Stimulated activated CD8-positive, alpha-beta memory T cell treated with anti-CD3 and anti-CD28 coated beads, Interleukin-7, amount 100 ng/mL, for 48 hours (primary cell): ENCODE measurements at places on chromosomes 1 and 21.

DNA sequence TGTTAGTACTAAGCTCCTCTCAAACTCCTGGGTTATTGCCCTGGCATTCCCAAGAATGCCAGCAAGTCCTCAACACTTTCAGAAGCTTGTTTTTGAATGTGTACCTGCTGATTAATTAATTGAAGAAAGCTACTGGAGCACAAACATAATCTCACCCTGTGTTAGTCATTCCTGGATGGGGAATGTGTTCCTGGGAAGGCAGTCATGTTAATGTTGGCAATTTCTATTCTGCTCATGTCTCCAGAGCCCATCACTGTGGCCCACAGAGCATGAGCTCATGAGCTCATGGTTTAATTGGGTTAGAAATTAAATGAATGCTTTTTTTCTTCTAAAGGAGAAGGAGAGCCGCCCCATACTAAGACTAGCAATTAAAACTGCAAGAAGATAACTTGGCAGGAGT, 31.9 kb upstream of the KCNA3 start:
- no peak for DNase-seq

- no peak for DNase-seq
Observed at GRCh38 chr1:84298328-84298683, 3.2 kb upstream of the SAMD13 start.

GRCh38 chr1:35350872-35351271, 82.4 kb downstream of the ZMYM4 start:
- DNase-seq: no peak

DNA sequence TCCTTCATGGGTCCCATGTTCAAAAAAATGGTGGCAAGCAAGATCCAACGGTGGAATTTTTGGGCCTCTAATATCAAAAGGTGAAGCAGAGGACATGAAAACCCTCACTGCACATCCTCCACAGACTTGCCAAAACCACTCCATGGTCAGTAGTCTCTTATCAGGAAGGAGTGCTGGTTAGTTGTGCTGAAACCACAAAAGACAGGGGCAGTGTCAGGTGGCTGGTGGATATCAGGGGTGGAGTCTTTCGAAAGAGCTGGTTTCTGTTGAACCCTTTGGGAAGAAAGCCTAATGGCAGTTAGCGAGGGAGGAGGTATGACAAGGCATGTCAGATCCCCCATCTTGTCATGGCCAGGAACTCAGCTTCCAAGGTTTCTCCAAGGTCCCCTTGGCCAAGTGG, 395.9 kb upstream of the CAMK1G start:
- DNase-seq: no peak

- no peak for DNase-seq
Observed at GRCh38 chr1:237390823-237391222, 348.8 kb downstream of the RYR2 start.

GRCh38 chr1:31376375-31377134, 3.7 kb upstream of the FABP3 start:
- DNase-seq: no peak

GRCh38 chr1:237050185-237050584, 8.2 kb downstream of the RYR2 start:
- DNase-seq: no peak

- no peak for DNase-seq
Observed at GRCh38 chr1:12048372-12048771, 14.7 kb upstream of the TNFRSF8 start.

DNA sequence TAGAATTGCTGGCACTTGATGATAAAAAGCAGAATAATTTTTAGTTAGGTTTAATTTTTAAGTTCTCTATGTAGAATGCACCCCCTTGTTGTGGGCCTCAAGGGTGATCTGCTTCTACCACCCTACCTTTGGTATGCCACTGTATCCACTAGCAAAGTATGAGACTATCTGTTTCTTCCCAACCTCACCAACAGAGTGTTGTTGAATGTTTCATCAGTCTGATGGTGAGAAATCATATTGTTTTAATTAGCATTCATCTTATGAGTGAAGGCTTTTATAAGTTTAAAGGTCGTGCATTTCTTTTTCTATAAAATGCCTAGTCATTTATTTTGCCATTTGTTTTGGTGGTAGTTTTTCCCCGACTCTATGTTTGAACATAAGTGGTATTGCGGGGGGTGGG, 141.0 kb downstream of the MAGI3 start:
- no peak for DNase-seq

GRCh38 chr1:61753998-61754508, 11.8 kb downstream of the PATJ start:
- no peak for DNase-seq

DNA sequence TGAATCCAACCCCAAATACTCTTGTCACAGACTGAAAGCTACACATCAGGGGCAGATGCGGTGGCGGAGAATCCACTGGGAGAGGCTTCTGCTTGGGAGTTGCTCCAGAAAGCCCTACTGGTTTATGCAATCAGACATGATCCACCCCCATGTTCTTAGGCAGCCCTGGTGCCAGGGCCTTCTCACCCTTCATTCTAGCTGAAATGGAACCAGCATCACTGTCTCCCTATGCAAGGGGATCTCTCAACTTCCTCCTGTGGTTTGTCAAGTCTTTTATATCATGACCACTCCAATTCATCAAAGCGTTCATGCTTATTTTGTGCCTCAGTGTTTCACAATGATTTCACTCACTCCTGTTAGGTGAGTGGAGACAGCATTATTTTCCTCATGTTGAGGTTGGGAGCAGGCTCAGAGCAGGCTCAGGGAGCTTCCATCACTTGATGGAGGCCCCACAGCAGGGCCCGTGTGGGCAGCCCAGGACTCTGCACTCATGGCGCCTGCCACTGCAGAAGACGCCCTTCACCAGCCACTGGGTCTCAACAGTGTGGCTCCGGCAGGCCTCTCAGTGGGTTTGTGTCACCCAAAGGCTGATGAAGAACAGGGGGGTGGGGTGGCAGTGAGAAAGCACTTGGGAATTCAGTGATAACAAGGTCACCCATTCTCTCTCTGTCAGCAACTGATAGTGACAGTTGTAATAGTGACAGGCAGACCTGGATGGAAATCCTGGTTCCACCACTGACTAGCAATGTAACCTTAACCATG, 67.1 kb downstream of the CD58 start:
- no peak for DNase-seq

DNA sequence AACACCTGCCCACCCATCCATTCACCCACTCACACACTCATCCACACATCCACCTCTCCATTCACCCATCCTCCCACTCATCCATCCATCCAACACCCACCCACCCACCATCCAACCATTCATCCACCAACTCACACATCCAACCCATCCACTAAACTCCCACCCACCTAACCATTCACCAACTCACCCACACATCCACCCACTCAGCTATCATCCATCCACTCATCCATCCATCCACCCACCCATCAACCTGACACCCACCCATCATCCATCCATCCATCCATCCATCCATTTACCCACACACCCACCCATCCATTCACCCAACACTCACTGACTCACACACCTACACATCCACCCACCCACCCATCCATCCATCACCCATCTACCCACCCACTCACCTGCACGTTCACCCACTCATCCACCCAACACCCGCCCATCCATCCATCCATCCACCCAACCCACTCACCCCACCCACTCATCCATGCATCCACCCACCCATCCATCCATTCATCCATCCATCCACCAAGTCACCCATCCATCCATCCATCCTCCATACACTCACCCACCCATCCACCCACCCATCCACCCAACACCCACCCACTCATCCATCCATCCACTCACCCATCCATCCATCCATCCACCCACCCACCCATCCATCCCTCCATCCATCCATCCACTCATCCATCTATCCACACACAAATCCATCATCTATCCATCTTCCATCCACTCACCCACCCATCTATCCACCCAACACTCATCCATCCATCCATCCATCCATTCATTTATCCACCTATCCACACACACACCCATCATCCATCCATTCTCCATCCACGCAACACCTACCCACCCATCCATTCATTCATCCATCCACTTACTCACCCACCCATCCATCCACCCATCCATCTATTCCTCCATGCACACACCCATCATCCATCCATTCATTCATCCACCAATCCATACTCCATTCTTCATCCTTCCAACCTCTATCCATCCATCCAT, 17.4 kb upstream of the PRDM16 start:
- no peak for DNase-seq

GRCh38 chr1:197595304-197595904, 179.9 kb downstream of the DENND1B start:
- DNase-seq: no peak

- DNase-seq: no peak
Observed at GRCh38 chr21:35942211-35943144, 117.8 kb downstream of the SETD4 start.

GRCh38 chr1:96374076-96374762, 347.4 kb upstream of the PTBP2 start:
- no peak for DNase-seq

GRCh38 chr1:212819726-212820125, 27.7 kb downstream of the SPATA45 start:
- DNase-seq: no peak

GRCh38 chr1:2956576-2956975, 64.7 kb upstream of the ACTRT2 start:
- no peak for DNase-seq

DNA sequence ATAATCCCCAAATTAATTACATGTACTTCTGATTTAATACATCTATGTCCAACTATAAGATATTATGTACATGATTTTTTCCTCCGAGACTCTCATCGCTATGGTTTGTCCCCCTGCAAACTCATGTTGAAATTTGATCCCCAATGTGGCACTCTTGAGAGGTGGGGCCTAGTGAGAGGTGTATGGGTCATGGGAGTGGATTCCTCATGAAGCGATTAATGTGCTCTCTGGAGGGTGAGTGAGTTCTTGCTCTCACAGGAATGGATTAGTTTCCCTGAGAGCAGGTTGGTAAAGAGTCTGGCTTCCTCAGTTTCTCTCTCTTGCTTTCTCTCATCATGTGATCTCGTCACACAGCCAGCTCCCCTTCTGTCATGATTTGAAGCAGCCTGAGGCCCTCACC, 16.1 kb downstream of the HSF2BP start:
- no peak for DNase-seq

- no peak for DNase-seq
Observed at GRCh38 chr1:110606657-110607535, 738 bp upstream of the KCNA2 start.

- no peak for DNase-seq
Observed at GRCh38 chr1:192311281-192311680, 5.5 kb upstream of the RGS21 start.

- DNase-seq: no peak
Observed at GRCh38 chr1:44848456-44849181, 5.6 kb upstream of the PTCH2 start.

DNA sequence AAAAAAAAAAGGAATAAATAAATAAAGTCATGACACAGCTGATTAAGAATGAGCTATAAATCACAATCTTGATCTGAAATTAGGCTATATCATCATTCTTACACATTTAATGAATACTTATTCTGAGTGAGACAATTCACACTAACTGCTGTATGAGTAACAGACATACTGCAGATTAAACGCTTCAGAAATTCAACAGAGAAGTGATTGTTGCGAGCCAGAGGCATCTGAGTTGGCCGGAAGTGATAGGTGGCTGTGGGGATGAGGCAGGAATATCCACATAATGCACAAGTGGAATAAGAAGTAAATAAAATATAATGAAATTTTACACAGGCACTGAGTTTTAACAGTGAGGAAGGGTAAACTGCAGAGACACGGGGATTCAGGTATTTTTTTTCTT, 142.4 kb downstream of the APP start:
- DNase-seq: no peak

DNA sequence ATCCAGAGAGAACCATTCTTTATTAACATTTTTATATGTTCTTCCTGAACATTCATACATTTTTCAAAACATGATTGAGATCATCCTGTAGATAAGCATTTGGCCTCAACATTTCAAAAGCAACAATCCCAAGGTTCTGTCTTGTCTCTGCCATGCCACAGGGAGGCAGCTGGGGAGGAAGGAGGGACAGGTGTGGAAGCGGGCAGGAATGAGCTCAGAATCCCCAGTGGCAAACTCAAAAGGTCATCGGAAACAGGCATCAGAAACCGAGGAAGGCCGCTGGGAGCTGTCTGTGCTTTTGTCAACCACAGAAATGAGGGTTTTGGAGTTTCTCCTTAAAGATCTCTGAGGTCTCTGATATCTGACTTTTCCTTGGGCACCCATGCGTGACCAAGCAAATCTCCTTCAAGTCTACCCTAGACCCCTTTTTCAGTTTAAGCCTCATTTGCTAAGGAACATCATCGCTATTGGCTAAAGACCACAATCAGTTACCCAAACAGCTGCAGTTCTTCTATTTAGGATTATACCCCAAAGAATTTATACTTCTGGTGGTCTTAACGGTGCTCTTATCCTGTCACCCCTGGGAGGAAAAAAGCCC, 34.0 kb downstream of the RASSF5 start:
- DNase-seq: no peak

DNA sequence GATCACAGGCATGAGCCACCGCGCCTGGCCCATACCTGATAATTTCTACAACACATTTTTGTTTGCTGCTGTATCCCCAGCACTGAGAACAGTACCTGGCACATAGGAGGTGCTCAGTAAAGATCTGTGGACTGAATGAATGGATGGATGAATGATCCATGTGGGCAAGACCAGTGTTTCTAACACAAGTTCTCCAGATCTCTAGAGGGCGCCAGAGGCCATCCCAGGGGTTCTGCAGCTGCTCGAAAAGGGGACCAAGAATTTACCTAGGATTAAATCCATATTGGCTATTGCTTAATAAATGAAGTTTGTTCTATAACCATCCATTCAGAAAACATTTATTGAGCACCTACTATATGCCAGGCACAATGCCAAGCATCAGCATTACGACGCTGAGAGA, 167.7 kb downstream of the ACTL8 start:
- peak; percentile 5 for DNase-seq

GRCh38 chr21:45991606-45992300, 10.2 kb downstream of the COL6A1 start:
- no peak for DNase-seq

DNA sequence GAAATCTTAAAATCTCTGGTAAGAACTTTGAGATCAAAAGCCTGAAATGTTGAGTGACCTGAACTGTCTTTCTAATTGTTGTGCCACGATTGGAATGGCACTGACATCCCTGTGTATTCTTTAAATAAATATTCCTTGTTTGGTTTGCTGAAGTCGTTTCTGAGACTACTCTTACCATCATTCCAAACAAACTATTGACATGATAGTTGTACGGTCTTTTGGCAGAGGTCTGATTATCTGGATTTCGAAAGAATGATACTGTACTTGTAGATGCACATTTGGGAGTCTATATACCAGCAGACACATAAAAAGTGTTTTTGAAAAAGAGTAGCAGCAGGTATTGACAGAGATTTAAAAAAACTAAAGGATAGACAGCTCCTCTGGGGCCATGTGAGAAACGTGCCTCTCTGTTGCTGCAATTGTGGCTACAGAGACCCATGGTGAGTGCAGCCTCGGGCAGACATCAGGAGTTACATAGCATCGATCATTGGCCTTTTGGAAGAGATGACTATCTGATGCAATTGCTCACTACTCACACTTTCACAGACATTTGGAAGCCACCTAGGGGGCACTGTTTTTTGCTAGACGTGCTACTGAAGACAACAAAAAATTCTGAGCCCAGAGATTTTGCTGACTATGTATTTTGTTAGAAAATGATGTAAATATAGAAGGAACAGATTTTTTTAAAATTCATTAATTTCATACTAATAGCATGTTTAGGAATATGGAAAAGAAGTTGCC, 464.5 kb downstream of the KCNT2 start:
- DNase-seq: no peak

GRCh38 chr1:39680751-39681150, 8.8 kb upstream of the NT5C1A start:
- DNase-seq: no peak

- DNase-seq: no peak
Observed at GRCh38 chr1:23524716-23525401, 6.2 kb downstream of the E2F2 start.
